NCI-H1105 (cell line): ENCODE measurements at places on chromosomes 1 and 21.

GRCh38 chr1:156550346-156550745 lies 22.0 kb downstream of the IQGAP3 start:
- no peak for DNase-seq

DNA sequence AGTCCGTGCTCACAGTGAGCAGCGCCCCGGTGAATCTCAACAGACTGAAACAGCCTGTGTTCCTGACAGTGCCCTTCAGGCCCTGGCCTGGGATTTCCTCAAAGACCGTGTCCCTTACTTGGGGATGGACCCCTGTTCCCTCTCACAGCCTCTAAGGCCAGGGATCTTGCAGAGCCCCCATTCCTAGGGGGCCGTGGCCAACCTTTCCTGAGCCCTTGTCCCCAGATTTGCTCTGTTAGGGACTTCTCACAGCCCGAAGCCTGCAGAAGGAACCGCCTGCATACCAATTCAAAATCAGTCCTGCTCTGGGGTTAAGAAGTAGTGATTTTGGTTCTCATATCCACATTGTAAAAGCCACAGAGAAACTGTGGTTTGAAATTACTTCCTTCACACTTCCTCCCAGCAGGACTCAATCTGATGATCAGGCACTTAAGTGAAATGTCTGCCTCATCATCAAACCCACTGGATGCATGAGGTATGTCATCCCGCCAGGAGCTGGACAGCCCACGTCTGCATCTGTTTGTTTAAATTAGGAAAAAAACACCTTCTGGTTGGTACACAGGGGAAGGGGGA lies 14.9 kb downstream of the ABCA4 start:
- DNase-seq = no peak

DNA sequence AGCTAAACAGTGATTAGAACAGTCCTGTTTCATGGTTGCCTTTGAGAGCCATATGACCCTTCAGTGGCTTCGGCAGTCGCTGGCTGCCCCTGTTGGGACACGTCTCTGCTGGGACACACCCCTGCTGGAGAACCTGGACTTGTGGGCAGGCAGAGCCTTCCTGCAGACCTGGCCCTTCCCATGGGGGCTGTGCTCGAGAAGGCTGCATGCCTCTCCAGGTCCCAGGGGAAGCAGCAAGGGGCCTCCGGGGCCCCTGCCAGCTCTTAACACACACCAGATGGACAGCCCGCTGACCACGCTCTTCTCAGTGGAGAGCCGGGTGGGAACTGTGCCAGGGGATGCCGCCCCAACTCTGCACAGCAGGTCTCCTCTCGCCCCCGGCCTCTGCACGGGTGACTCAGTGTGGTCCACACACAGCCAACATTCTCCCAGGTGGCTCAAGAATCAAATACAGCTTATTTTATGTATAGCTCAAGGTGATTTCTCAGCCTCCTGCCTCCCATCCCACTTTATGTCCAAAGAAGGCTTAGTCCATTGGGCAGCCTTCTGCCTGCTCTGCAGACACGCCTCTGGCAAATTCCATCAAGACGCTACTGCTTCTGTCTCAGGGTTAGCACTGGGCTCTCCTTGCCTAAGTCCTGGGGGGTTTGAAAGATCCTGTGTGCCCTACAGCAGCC lies 450.8 kb downstream of the KIF26B start:
- no peak for DNase-seq

GRCh38 chr1:189803364-189803763 lies 674.3 kb downstream of the BRINP3 start:
- no peak for DNase-seq

- DNase-seq = no peak
These were observed 33.9 kb downstream of the APP start for GRCh38 chr21:26136671-26137070.

DNA sequence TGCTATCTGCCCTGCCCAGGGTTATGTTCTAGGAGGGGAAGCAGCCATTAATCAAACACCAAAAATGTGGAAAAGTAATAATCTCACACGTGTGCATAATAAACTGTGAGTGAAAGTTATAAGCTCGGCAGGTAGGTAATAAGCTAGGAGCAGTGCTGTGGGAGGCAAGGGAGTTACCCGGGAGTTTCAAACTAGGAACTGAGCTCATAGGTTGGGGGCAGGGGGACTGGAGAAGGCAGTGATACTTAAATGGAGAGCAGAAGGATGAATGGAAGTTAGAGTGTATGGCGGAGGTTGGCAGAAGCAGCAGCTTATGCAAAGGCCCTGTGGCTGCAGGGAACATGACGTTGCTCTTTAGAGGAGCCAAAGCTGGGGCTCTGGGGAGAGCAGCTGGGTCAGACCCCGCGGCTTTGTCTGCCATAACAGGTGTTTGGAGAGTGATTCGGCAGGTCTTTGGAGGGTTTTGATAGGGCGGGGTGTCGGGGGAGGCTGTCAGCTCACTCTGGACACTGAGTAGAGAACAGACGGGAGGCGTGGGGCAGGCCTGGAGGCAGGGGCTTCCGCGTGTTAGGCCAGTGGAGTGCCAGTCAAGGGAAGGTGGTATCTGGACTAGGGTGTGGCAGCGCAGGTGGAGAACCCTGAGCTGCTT lies 20.0 kb downstream of the PTPRF start:
- DNase-seq = no peak

- DNase-seq = no peak
These were observed 165.8 kb downstream of the ST6GALNAC3 start for GRCh38 chr1:76240316-76240715.

- no peak for DNase-seq
These were observed 2.5 kb downstream of the S100A9 start for GRCh38 chr1:153360190-153360589.

- no peak for DNase-seq
These were observed 53.6 kb upstream of the A3GALT2 start for GRCh38 chr1:33374336-33375105.

DNA sequence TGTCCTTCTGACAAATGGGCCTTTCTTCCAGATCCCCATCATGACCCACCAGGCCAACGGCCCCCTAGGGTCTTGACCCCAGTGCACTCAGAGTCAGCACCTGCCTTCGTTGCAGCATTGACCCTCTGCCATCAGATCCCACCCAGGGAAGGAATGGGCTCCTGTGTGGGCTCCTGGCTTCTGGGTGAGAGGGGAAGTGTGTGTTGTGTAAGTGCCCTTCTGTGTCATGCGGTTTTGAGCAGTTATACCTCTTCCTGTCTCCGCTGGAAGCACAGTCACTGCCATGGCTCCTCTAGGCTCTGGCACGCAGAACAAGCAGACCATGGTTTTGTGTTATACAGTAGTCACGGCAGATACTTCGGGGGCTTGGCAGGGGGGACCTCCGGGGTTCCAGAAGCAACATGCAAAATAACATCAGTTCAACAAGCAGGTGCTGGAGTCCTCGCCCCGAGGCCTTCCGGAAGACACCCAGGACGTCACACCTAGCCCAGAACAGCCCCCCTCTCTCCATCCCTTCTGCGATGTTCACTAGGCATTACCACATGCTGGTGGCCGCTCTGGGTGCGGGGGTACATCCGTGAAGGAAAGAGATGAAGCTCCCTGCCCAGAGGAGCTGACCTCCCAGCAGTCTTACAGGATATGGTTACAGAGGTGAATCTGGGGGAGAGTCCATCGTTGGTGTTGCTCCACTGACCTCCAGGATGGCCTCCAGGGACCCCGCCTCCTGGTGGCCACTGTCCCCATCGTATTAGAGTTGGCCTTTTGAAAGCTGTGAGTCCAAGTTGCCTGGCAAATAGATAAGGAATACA lies 17.4 kb upstream of the KCNAB2 start:
- DNase-seq = no peak

DNA sequence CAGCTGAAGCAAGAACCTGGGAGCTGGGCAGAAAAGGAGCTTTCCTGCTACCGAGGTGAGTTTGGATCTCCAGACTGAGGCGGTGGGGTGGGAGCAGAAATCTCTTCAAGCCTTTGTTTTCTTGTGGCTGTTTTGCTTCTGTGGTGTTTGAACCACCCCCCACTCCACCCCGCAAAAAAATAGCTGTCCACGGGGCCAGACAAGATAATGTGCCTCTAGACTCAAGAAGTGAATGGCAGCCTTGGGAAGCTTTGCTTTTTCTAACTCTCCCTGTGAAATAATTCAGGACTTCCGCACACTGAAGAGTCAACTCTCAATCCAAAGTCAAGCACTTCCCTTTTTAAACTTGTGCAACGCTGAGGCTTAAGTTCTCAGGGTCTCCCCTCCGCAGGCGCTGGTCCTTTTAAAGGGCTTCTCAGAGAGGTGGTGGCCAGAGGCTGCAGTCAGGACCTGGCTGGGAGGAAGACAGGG lies 159.6 kb upstream of the COA6 start:
- DNase-seq = no peak

GRCh38 chr1:50975436-50975835 lies 5.4 kb downstream of the CDKN2C start:
- DNase-seq = no peak

GRCh38 chr1:109185990-109186732 lies 27.6 kb upstream of the SARS1 start:
- DNase-seq = no peak

- DNase-seq = no peak
These were observed 244.1 kb downstream of the GRIK3 start for GRCh38 chr1:36790191-36790590.

DNA sequence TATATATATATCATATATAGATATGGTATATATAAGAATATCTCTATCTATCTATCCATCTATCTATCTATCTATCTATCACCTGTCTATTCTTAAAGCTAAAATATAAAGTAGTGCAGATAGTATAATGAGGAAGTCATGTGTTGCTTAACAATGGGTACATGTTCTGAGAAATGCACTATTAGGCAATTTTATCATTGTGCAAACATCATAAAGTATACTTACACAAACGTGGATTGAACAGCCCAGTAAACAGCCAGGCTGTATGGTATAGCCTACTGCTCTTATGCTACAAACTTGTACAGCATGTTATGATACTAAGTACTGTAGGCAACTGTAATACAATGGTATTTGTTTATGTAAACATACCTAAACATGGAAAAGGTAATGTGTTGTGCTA lies 621.0 kb upstream of the NCAM2 start:
- no peak for DNase-seq

DNA sequence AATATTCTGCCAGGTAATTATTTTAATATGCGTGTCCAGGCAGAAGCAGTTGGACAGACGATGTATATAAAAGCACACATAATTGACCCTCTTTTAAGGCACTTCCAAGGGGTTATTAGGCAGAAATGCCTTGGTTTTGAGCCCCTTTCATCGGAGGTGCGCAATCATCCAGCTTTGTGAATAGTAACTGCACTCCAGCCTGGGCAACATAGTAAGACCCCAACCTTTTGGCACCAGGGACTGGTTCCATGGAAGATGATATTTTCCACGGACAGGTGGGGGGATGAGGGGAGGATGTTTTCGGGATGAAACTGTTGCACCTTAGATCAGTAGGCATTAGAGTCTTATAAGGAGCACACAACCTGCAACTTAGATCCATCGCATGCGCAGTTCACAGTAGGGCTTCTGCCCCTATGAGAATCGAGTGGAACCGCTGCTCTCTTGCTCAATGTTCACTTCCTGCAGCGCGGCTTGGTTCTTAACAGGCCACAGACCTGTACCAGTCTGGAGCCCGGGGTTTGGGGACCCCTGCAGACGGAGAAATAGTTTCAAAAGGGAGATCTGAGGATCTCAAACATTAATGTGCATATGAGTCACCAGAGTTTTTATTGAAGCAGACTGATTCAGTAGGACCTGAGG lies 1.8 kb upstream of the MCOLN2 start:
- no peak for DNase-seq

GRCh38 chr21:15935530-15935929 lies 205.7 kb downstream of the USP25 start:
- no peak for DNase-seq

GRCh38 chr1:7103361-7103782 lies 318.1 kb downstream of the CAMTA1 start:
- DNase-seq = no peak

- no peak for DNase-seq
These were observed 8.2 kb upstream of the HHIPL2 start for GRCh38 chr1:222555992-222556615.

GRCh38 chr1:236990052-236990445 lies 14.2 kb downstream of the MT1HL1 start:
- no peak for DNase-seq

- peak; percentile 16 for DNase-seq
These were observed 12.3 kb downstream of the ARHGEF10L start for GRCh38 chr1:17551755-17552234.

- no peak for DNase-seq
These were observed 208.7 kb downstream of the PTPRU start for GRCh38 chr1:29444782-29445729.

DNA sequence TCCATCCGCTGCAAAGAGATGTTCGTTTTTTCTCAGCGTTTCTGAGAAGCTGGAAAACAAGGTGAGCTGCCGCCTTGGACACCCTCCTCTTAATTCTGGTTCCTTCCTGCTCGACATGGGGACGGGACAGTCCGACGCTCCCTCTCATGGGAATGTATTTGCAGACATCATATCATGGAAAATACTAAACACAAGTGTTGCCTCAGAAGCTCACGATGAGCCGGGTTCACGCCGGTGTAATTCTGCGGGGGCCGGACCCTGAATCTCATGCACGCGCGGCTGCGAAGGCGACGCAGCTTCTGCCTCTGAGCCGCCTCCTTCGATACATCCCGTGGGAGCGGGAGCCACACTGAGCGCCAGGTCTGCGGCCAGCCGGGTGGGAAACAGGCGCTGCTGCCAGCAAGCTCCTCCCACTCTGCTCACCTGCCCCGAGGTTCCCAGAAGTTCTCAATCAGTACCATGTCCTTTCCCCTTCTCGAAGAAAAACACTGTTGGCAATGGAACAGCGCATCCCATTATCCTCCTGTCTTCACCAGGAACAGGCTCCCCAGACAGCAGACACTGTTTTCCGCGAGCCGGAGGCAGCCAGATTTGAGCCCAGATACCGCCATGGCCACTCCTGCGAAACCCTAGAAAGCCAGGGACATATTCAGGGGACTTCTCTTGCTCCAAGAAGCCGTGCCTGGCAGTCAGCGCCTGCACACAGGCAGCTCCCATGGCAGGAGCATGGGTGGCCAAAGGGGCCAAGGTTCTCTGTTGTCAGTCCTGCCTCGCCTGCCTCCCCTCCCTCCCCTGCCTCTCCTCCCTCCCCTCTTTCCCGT lies 98.0 kb downstream of the WDR4 start:
- DNase-seq = peak; percentile 60

DNA sequence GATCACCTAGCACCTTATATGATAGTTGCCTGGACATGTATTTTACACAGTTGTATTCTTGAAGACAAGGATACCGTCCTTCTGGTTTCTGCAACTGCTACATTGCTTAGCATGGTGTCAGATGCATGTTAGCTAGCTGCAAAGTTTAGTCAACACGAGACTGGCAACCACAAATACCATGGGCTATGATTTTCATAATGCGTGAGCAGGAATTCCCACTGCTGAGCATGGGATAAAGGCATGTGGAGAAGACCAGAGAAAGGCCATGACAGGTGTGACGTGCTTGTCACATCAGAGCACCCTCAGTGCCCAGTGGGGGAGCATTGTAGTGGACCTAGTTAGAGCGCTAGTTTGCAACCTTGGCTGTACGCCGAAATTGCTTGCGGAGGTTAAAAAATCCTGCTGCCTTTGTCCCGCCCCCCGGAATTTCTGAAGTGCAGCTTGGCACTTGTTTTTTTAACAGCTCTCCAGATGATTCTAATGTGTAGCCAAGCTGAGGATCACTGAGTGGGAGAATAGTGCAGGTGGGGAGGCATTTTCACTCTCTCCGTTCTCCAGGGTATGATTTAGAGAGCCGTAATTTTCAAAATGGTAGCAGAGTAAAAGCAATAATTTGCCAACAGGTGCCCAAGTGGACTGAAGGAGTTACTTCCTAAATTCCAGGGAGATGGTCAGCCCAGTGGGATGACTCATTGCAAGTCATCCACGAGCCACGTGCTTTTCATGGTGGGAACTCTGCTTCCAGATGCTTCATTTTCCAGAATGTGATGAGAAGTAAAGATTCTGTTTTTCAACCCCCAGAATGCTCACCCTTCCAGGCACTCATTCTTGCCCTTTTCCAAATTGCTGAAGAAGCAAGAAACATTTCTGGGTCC lies 81.0 kb downstream of the CNIH3 start:
- peak; percentile 7 for DNase-seq
